PC-9 (cell line): ENCODE measurements at places on chromosomes 2 and 18. TPM values are rescaled to one million over a fixed set of nuclear protein-coding genes. Genes with fewer than 3 reads are reported as not detected.

The LAMA1 gene
- not detected in 2 replicates for total RNA-seq

GRCh38 chr18:73715210-73715670, 432.4 kb downstream of the FBXO15 start:
- peaks cover 11% of the 10 kb centered on the region for H3K4me1 ChIP-seq
- no peak overlapping the region for H3K27ac ChIP-seq
- H3K27me3 ChIP-seq, result no peaks in the 10 kb centered on the region
- H3K36me3 ChIP-seq, result no peaks in the 10 kb centered on the region
- no peak for DNase-seq

The FEV gene
- not detected in 2 replicates for total RNA-seq

GRCh38 chr2:74091391-74091790, 56.3 kb downstream of the BOLA3 start:
- peaks cover 12% of the 10 kb centered on the region for H3K4me1 ChIP-seq
- H3K4me3 ChIP-seq, result no peak overlapping the region
- H3K36me3 ChIP-seq, result peaks cover 23% of the 10 kb centered on the region
- H3K27me3 ChIP-seq, result no peaks in the 10 kb centered on the region
- no peak overlapping the region for H3K27ac ChIP-seq
- no peak for DNase-seq

The TMEM127 gene
- 38.4 and 50.3 TPM in 2 replicates for total RNA-seq

DNA sequence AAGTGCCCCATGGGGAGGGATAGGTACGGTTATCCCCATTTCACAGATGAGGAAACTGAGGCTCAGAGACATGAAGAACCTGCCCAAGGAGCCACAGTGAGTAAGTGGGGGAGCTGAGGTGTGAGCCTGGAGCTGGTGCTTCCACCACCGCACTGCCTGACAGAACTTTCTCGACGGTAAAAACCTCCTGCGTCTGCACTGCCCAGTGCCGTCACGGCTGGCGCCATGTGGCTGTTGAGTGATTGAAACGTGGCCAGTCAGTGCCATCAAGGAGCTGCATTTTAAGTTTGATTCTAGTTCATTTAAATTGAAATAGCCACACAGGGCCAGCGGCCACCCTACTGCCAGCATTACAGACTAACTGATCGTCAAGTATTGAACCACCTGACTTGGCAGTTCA, 217.1 kb downstream of the AGAP1 start:
- DNase-seq, result no peak
- H3K36me3 ChIP-seq, result peaks cover 15% of the 10 kb centered on the region
- peak overlapping the region; percentile 96 for H3K27ac ChIP-seq
- no peaks in the 10 kb centered on the region for H3K27me3 ChIP-seq

DNA sequence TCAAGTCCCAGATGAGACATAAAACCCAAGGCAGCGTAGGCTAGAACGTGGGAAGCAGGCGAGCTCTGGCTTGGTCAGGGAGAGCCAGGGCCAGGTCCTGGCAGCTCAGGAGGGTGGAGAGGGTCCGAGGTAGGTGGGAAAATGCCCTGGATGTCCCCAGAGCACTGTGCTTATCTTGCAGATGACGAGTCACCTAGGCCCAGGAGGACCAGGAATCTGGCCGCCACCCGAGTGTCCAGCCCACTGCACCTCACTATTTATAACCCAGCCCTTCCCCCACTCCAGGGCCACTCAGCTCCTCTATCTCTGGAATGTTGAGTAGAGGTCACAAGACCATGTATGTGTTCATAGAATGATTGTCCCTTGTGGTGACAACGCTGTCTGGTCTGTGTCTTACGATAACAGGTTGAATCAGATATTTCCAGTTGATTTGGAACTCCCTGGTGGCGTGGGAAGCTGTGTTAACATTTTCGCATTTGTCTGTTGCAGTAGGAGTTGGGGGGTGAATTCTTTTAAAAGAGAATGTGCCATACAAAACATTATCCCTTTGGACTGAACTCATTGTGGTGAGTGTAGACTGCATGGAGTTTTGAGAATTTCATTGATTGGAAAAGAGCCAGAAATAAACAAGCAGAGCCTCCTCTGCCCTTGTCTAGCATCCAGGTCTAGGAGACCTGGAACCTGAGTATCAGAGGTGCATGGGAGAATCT, 47.5 kb downstream of the EMILIN2 start:
- H3K27me3 ChIP-seq, result no peaks in the 10 kb centered on the region
- no peak for DNase-seq
- H3K27ac ChIP-seq, result no peak overlapping the region
- no peaks in the 10 kb centered on the region for H3K36me3 ChIP-seq
- H3K4me3 ChIP-seq, result no peak overlapping the region
- no peaks in the 10 kb centered on the region for H3K4me1 ChIP-seq

DNA sequence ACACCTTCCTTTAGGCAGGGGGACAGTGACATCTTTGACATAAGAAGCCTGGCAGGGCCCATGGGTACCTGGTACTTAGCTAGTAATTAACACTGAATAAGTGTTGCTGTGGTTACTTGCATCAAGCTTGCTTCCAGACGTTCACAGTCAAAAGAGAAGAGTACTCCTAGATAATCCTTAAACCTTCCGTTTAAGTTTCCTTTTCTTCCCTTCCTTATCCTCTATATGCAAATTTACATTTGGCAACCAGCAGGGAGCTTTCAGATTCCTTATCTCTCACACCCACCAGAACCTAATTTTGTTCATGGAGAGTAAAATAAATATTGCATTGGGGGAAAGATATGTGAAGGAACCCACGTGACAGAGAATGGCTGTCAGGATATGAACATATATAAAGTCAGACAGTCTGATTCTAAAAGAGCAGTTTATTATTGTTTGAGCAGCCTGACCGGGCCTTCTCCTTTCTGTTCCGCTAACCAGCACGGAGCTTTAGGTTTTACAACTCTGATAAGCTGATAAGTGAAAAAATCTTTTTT, 7.8 kb upstream of the RAB31 start:
- DNase-seq, result no peak
- H3K36me3 ChIP-seq, result no peaks in the 10 kb centered on the region
- peaks cover 13% of the 10 kb centered on the region for H3K4me1 ChIP-seq
- H3K27me3 ChIP-seq, result no peaks in the 10 kb centered on the region
- H3K4me3 ChIP-seq, result no peak overlapping the region

DNA sequence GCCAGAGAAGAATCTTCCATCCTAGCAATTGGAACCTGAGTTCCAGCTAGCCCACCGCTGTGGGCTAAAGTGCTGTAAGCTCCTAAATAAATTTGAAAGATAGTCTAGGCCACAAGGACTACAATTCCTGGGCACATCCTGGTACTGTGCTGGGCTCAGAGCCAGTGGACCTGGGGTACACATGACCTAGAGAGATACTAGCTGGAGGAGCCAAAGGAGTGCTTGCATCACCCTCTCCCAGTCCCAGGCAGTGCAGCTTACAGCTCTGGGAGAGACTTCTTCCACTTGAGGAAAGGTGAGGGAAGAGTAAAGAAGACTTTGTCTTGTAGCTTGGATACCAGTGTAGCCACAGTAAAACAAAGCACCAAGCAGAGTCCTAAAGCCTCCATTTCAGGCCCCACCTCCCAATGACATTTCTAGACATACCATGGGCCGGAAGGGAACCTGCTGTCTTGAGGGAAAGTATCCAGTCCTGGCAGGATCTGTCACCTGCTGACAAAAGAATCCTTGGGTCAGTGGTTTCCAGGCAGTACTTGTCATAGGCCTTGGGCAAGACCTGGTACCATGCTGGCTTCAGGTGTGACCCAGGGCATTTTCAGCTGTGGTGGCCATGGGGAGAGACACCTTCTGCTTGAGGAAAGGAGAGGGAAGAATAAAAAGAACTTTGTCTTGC, 89.5 kb downstream of the TMEM185B start:
- DNase-seq, result no peak
- no peak overlapping the region for H3K4me3 ChIP-seq
- no peaks in the 10 kb centered on the region for H3K36me3 ChIP-seq
- H3K27ac ChIP-seq, result peak overlapping the region; percentile 56

DNA sequence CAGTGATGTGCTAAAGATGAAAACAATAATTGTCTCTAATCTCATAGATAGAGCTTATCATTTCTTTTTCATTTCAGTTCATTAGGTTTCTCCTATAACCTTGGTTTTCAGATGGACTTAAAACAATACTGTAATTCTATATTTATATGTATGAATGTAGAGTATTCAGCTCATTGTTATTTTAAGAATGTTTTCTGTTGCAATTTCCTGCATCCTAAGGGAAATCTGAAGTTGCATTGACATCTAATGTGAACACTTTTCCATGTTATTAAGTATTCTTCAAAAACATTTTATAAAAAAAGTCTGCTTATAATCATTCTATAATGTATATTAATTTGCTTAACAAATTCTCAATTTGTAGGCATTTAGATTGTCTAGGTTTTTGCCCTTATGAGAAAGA, 288.9 kb downstream of the XIRP2 start:
- H3K27ac ChIP-seq, result no peak overlapping the region
- H3K27me3 ChIP-seq, result no peaks in the 10 kb centered on the region
- H3K4me1 ChIP-seq, result no peaks in the 10 kb centered on the region
- H3K36me3 ChIP-seq, result no peaks in the 10 kb centered on the region
- no peak for DNase-seq

- DNase-seq, result no peak
- no peaks in the 10 kb centered on the region for H3K27me3 ChIP-seq
- no peaks in the 10 kb centered on the region for H3K4me1 ChIP-seq
- no peaks in the 10 kb centered on the region for H3K36me3 ChIP-seq
- H3K27ac ChIP-seq, result no peak overlapping the region
Observed at GRCh38 chr2:216242365-216242764, 129.9 kb downstream of the MARCHF4 start.

DNA sequence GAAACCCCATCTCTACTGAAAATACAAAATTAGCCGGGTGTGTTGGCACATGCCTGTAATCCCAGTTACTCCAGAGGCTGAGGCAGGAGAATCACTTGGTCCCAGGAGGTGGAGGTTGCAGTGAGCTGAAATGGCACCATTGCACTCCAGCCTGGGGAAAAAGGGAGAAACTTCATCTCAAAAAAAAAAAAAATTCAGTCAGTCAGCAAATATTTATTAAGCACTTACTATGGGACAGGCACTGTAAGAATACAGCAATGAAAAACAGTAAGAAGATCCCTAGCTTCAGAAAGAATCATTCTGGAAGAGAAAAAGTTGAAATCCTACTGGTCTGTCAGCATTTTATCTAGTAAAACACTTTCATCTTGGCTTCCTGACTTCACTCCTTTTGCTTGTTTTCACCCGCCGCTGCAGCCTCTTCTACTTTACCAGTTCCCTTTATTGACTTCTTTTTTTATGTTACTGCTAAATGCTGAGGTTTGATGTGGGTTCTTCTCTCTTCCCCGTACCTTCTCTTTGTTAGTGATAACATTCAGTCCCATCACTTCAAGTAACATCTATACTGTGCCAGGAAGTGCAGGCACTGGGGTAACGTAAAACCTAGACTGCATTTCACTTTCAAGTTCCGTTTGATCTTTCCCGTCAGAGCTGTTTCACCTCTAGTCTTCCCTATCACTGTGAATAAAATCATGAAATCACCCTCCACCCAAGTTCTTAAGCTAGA, 10.8 kb upstream of the TAF4B start:
- H3K27ac ChIP-seq, result no peak overlapping the region
- H3K4me3 ChIP-seq, result no peak overlapping the region
- no peak for DNase-seq
- no peaks in the 10 kb centered on the region for H3K4me1 ChIP-seq
- no peaks in the 10 kb centered on the region for H3K36me3 ChIP-seq

DNA sequence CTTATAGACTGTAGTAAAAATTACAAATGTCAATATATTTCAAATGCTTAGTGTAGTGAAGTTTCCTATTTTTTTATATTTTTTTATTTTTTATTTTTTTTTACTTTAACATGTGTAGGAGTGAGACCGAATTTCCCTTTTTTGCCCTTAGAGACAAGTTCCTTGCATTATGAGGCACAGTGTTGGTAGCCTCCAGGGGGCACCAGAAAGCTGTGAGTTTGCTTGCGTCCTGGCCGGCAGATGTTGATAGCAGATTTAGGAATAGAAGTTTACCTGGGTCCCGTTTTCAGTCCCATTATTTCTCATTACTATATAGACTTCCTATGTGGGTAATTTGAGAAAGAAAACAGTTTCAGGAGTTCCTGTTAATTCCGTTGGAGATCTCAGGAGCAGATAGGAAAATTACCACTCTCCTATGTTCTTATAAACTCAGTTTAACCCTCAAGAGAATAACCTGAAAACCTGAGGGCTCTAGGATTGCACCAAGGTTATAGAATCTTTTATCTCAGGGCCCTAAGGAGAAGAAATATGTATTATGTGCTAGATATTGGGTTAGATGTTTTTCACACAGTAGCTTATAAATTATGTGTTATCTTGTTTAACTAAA, 157.5 kb upstream of the SESTD1 start:
- no peak overlapping the region for H3K27ac ChIP-seq
- no peak overlapping the region for H3K4me3 ChIP-seq
- H3K27me3 ChIP-seq, result no peaks in the 10 kb centered on the region
- H3K4me1 ChIP-seq, result no peaks in the 10 kb centered on the region

DNA sequence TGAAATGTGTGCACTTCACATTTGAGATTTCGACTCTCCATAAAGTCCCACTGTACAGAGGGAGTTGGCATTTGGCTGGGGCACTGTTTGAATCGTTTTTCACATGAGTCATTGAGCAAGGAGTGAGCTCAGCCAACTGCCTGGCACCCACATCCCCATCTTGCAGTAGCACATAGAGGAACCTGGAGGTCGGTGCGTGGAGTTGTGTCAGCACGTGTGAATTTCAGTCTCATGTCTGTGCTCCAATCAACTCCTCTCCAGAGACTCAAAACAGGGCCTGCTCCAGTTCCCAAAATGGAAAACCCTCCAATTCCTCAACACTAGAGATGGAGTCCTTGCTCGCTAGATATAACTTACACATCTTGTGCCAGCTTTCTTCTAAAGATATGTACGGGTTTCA, 126.8 kb upstream of the CAPN13 start:
- no peaks in the 10 kb centered on the region for H3K27me3 ChIP-seq
- H3K4me3 ChIP-seq, result no peak overlapping the region
- H3K36me3 ChIP-seq, result 0 out of 2 replicates have a peak, but pooled peaks cover 3% of the 10 kb centered on the region
- DNase-seq, result no peak

The UGT1A5 gene
- 71.3 and 91.2 TPM in 2 replicates for total RNA-seq

The MYOM1 gene
- 0.88 and 1.3 TPM in 2 replicates for total RNA-seq

DNA sequence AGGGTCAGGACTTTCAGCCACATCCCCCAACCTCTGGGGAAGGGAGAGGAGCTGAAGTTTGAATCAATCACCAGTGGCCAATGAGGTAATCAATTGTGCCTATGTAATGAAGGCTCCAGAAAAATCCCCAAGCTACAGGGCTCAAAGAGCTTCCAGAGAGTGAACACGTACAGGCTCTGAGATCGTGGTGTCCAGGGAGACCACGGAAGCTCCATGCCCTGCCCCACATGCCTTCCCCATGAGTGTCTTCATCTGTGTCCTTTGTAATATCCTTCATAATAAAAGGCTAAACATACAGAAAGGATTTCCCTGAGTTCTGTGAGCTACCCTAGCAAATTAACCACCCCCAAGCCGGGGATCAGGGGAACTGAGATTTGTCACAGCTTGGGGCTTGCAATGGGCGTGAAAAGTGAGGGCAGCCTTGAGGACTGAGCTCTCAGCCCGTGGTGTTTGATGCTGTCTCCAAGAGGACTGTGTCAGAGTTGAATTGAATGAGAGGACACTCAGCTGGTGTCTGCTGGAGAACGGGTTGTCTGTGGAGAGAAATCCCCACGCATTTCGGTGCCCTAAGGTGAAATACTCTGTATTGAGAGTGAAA, 25.5 kb upstream of the TUBB6 start:
- DNase-seq, result peak; percentile 28
- H3K27ac ChIP-seq, result no peak overlapping the region
- no peaks in the 10 kb centered on the region for H3K27me3 ChIP-seq
- no peak overlapping the region for H3K4me3 ChIP-seq
- H3K4me1 ChIP-seq, result peaks cover 6% of the 10 kb centered on the region; the same call in 1 of the 2 replicates
